ENCODE measurements at places on chromosomes 2 and 18.

GRCh38 chr2:6823111-6823510, 42.6 kb downstream of the CMPK2 start:
- no peak for DNase-seq

DNA sequence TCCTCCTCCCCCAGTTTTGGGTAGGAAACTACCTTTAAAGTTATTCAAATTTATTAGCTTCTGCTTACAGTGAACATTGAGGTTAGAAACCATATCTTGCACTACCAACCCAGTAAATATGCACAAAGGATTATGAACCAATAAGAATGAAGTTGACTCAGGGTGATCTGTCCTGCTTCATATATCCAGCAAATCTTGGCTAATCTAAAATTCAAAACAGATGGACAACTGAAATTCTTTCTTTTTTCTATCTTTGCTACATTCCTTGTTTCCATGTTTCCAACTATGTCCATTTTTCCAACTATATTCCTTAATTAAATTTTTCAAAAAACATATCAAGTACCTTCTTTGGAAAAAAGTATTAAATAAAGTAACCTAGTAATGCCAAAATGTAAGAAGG, 149.3 kb downstream of the FAM124B start:
- no peak for DNase-seq

DNA sequence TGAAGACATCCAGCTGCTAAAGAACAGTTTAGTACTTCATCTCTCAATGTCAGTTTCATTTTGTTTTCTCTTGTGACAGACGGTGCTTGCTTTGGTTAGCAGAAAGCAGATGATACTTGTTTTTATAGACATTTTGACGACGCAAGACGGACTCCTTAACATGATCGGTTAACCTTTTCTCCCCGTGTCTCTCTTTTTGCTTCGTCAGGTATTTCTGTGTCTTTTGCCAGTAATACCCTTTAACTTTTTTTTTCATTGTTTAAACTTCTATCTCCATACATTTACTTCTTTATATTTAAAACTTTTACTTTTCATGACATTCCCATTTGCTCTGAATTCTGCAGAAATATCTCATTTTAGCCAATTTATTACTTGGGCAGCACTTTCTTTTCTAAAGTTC, 57.9 kb downstream of the THSD7B start:
- DNase-seq, result no peak

GRCh38 chr2:201258666-201259615, 1.4 kb upstream of the CASP8 start:
- DNase-seq, result no peak

GRCh38 chr2:26412091-26412673, 10.5 kb downstream of the DRC1 start:
- DNase-seq, result no peak

GRCh38 chr18:60471652-60472051, 99.1 kb upstream of the MC4R start:
- no peak for DNase-seq

- DNase-seq, result no peak
Observed at GRCh38 chr2:28578774-28579173, 82.9 kb downstream of the PLB1 start.

DNA sequence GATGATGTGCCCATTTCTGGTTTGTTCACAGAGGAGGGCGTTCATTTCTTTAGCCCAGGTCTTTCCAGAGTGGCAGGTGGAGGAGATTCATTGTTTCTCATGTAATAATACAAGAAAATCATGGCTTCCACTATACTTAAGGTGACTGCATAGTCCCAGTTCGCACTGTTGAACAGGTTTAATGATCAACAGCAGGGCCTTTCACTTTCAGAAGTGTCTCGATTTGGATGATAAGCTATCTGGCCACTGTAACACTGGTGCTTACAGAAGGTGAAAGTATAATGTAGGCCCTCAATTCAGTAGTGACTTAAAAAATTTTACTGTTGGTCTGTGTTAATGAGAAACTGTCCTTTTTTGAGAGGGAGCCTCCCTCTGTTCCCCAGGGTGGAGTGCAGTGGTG, 1.4 kb downstream of the RMC1 start:
- no peak for DNase-seq
